Diencephalon (tissue), 1 donor: ENCODE measurements at places on chromosomes 5 and 9. TPM values are rescaled to one million over a fixed set of nuclear protein-coding genes. Genes with fewer than 3 reads are reported as not detected.

The PKN3 gene
- 0.92 TPM for total RNA-seq

The PCDHGB3 gene
- 9.2 TPM for total RNA-seq

The FCN2 gene
- total RNA-seq, result not detected

The RFESD gene
- 2.3 TPM for total RNA-seq

The DHX29 gene
- total RNA-seq, result 44.5 TPM

The SLC25A2 gene
- total RNA-seq, result 0.23 TPM

The CNTNAP3 gene
- 30.7 TPM for total RNA-seq
